Epithelial cell of proximal tubule (primary cell): ENCODE measurements at places on chromosomes 3 and 15.

DNA sequence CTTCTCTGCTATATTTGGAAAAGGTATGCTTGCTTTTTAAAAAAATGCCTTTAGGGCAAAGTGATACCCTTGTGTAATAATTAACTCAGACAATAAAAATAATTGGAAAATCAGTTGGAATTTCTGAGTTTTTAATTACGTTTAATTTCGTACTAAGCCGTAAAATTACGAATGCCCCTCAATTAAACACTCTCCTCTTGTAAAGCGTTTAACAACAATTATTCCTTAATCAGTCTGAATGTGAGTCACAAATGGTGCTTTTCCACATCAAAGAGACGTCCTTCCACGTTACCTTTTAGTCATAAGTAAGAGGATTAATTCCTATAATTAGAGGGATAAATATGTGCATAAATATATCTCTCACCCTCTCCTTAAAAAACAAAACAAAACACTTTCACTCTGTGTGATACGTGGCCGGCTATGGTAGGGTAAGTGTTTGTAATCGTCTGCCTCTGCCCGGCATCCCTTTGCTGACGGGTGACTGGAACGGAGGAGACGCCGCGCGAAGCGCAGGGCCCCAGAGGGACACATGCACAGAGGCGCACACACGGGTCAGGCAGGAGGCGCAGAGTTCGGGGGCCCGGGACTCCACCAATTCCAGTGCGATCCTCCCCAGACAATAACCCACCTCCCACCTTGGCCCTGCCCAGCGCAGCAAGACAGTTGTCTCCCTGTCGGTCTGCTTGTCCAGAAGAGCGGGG, 9.7 kb upstream of the MEIS2 start:
- DNase-seq = no peak

- no peak for DNase-seq
Measured at GRCh38 chr3:197219619-197220018, 78.8 kb downstream of the DLG1 start.

DNA sequence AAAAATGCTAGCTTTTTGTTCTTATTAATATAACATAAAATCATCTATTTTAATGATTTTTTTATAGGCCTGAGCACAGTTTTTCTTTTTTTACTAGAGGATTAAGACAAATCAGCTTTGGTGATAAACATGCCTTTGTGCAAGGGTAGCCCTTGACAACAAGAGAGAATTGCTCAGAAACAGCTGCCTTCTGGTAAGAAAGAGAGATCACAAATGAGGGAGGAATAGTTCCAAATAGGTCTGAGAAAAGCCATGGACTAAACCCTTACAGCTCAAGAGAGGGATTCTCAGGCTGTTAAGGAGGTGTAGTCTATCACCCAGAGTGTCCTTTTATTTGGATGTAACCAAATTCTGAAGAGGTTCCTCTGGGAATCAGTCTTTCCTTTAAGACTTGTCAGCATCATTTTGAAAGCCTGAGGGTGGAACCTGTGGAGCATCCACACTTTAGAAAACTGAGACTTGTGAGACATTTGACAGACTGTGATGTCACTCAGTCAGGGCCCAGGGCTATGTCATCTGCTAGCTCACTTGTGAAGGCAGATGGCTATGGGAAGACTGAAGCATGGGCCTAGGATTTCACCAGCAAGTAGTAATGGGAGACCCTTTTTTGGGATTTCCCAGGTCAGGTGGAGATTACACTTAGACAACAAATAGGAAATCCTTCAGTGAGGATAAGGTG, 102.9 kb upstream of the KCNAB1 start:
- no peak for DNase-seq

DNA sequence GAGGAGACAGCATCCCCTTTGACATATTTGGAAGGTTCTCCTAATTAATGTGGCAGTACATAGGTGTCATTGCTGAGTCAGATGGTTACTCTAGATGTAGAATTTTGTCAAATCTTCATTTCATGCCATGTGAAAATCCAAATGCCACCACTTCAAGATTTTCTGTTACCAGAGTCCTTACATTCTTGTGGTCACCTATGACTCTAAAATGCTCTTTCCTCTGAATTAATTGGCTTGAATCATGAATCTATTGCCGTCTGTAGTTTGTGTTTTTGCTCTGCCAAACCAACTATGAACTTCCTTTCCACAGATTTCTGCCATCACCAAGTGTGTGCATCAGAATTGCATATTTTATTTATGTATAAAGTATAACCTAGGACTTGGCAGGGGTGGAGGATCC, 269.4 kb upstream of the ZPLD1 start:
- peak; percentile 71 for DNase-seq

- DNase-seq = no peak
Measured at GRCh38 chr15:40427188-40427587, 13.6 kb upstream of the BAHD1 start.
